ENCODE measurements at places on chromosomes 6 and 20. TPM values are rescaled to one million over a fixed set of nuclear protein-coding genes. Genes with fewer than 3 reads are reported as not detected.

- no peaks in the 10 kb centered on the region for H3K27me3 ChIP-seq
- no peaks in the 10 kb centered on the region for H3K4me1 ChIP-seq
- no peaks in the 10 kb centered on the region for H3K36me3 ChIP-seq
- no peak for DNase-seq
- H3K4me3 ChIP-seq, result no peak overlapping the region
- no peak overlapping the region for H3K27ac ChIP-seq
Measured at GRCh38 chr6:141158740-141159139, 974.0 kb upstream of the GJE1 start.

The TMEM244 gene
- not detected for total RNA-seq

GRCh38 chr6:99603421-99604165 lies 3.0 kb upstream of the PRDM13 start:
- peaks cover 46% of the 10 kb centered on the region for H3K27me3 ChIP-seq
- H3K4me3 ChIP-seq, result peak overlapping the region; percentile 33
- no peak overlapping the region for H3K27ac ChIP-seq
- no peaks in the 10 kb centered on the region for H3K36me3 ChIP-seq
- no peak for DNase-seq

The MMS22L gene
- total RNA-seq, result 19.6 TPM

The LY6G5C gene
- 1.7 TPM for total RNA-seq

DNA sequence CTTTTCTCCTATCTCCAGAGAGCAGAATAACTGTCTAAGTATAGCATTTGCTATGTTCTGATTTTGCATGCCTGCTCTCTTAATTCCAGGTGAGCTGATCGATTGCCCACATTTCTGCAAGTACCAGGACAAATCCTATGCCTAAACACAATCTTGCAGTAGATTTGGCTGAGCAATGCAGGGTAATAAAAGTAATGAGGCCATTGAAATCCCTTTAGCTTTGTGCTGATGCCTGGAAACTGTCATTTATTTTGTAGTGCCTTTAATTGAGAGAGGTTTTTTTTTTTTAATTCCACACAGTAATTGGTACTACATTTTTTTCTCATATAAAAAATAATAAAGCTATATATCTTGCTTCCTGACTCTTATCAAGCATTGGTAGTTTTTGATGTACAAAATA lies 252.3 kb downstream of the NKAIN2 start:
- no peaks in the 10 kb centered on the region for H3K27me3 ChIP-seq
- no peaks in the 10 kb centered on the region for H3K4me1 ChIP-seq
- H3K27ac ChIP-seq, result no peak overlapping the region
- H3K4me3 ChIP-seq, result no peak overlapping the region

The SSTR4 gene
- not detected for total RNA-seq

The SGK2 gene
- 5.4 TPM for total RNA-seq

- H3K27ac ChIP-seq, result no peak overlapping the region
- H3K4me3 ChIP-seq, result no peak overlapping the region
- H3K36me3 ChIP-seq, result no peaks in the 10 kb centered on the region
- H3K27me3 ChIP-seq, result no peaks in the 10 kb centered on the region
- DNase-seq, result no peak
- H3K4me1 ChIP-seq, result peaks cover 9% of the 10 kb centered on the region
Measured at GRCh38 chr20:7503501-7503900, 436.8 kb downstream of the HAO1 start.

DNA sequence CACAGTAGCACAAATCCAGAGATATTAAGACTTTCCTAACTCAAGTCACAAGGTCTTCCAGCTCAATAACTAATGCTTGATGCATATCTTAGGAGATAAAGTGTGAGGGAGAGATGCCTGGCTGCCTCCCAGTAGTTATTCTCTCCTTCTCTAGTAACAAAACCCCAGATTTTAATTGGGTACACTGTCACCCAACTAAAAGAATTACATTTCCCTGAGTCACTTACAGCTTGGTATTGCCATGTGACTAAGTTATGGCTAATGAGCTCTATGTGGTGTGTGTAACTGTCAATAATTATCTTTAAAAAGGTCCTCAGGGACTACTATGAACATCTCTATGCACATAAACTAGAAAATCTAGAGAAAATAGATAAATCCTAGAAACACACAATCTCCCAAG lies 32.0 kb downstream of the KIF6 start:
- no peaks in the 10 kb centered on the region for H3K36me3 ChIP-seq
- no peaks in the 10 kb centered on the region for H3K4me1 ChIP-seq
- H3K27ac ChIP-seq, result no peak overlapping the region
- no peak for DNase-seq
- no peak overlapping the region for H3K4me3 ChIP-seq

GRCh38 chr6:1029141-1029540 lies 282.8 kb upstream of the FOXQ1 start:
- no peak overlapping the region for H3K4me3 ChIP-seq
- no peaks in the 10 kb centered on the region for H3K27me3 ChIP-seq
- no peaks in the 10 kb centered on the region for H3K36me3 ChIP-seq
- no peak overlapping the region for H3K27ac ChIP-seq

GRCh38 chr20:20736303-20736702 lies 23.9 kb upstream of the RALGAPA2 start:
- H3K27me3 ChIP-seq, result no peaks in the 10 kb centered on the region
- DNase-seq, result no peak
- H3K27ac ChIP-seq, result no peak overlapping the region
- H3K4me3 ChIP-seq, result no peak overlapping the region
- no peaks in the 10 kb centered on the region for H3K36me3 ChIP-seq
- H3K4me1 ChIP-seq, result peaks cover 5% of the 10 kb centered on the region

DNA sequence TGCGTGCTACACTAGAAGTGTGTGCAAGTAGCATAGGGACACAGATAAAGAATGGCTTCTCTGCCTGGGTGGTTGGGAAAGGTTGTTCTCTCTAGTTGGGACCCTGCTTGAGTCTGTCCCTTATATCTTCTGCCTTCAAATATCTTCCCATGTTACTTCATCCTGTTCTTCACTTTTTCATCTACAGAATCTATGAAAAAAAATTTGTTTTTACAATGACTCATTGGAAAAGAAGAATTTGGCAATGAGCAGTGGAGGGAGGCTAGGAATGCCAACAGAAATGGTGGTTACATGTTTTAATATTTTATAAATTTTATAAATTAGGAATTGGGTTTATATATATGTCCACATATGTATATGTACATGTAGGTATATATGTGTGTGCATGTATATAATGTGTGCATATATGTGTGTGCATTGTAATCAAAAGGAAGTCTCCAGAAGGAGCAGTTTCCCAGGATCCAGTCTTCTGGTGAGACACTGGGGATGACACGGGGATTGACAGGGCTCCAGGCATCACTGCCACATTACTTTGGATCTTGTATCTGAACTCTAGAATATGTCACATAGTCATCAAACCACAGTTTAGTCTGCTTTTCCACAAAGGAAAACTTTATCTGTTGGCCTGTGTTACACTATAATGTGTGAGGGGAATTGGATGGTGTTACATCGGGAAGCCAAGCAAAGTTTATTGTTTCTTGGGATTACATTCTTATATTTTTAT lies 75.3 kb upstream of the RIPOR2 start:
- H3K4me1 ChIP-seq, result peaks cover 31% of the 10 kb centered on the region
- H3K4me3 ChIP-seq, result no peak overlapping the region
- no peak for DNase-seq

GRCh38 chr6:150027806-150028565 lies 2.7 kb upstream of the RAET1L start:
- no peaks in the 10 kb centered on the region for H3K36me3 ChIP-seq
- DNase-seq, result peak; percentile 64
- peaks cover 19% of the 10 kb centered on the region for H3K4me1 ChIP-seq
- H3K4me3 ChIP-seq, result no peak overlapping the region

GRCh38 chr6:73614802-73615201 lies 39.0 kb downstream of the SLC17A5 start:
- no peaks in the 10 kb centered on the region for H3K27me3 ChIP-seq
- no peaks in the 10 kb centered on the region for H3K4me1 ChIP-seq
- H3K27ac ChIP-seq, result no peak overlapping the region
- H3K4me3 ChIP-seq, result no peak overlapping the region

The CPNE5 gene
- total RNA-seq, result 6.6 TPM

DNA sequence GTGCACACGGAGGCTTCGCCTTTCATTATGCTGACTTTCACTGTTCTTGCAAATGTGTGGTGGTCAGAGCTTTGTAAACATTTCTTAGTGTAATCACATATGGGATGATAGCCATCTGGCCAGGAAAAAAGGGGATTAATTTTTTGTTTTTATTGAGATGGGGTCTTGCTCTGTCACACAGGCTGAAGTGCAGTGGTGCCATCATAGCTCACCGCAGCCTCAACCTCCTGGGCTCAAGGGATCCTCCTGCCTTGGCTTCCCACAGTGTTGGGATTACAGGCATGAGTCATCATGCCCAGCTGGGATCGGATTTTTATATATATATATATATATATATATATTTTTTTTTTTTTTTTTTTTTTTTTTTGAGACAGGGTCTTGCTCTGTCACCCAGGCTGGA lies 11.0 kb upstream of the TIAM2 start:
- H3K36me3 ChIP-seq, result no peaks in the 10 kb centered on the region
- H3K27me3 ChIP-seq, result no peaks in the 10 kb centered on the region
- H3K4me3 ChIP-seq, result no peak overlapping the region
- DNase-seq, result no peak
- no peak overlapping the region for H3K27ac ChIP-seq

Data from vagina (tissue), 2 donors.